ENCODE measurements at places on chromosomes 2 and 18.

DNA sequence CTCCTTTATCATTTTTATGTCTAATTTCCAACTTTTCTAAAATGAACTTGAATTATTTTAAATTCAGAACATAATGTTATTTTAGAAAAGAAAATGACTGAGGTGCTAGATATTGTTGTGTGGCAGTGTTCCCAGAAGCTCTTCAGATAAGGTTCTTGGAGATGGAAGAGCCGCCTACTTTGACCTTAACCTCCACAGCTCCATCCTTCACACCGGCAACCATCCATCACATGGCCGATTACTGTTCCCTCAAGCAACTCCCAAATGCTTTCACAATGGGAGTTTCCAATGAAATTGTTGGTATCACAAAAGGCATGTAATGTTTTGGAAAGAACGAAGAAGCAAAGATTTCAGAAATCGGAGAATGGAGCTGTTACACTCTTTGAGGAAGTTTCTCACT, 193.9 kb upstream of the SALL3 start:
- DNase-seq = no peak

DNA sequence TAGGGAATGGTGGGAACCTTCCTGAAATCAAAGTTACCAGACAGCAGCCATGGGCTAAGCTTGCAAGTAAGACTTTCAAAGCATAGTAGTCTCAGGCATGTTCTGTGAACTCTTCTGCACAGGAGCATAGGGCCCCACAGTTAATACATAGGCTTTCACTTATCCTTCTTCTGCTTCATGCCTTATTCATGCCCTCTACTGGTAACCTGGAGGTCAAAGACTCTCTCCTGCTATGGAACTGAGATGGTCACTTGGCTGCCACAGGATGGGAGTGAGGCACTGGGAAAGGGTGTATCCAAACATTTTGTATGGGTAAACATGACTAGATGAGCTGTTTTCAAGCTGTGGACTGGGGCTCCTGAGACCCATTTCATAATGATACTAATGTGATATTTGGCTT, 49.1 kb upstream of the ZNF638 start:
- DNase-seq = no peak

- no peak for DNase-seq
These were observed 352.2 kb downstream of the DLGAP1 start for GRCh38 chr18:4102901-4103300.

DNA sequence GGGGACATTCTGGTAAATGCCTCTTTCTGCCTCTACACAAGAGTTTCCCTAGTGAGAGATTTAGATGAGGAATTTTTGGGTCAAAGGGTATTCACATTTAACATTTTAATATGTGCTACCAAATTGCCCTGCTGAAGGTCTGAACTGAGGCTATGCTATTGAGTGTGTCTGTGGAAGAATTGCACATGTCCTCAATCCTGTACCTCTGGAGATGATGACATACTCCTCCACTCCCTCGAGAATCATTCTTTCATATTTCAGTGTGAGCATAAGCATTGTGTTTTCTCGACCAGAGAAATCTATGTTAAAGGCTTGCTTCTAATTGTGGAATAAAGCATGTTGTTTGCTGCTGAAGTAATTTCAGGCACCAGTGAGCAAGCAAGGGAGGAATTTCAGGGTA, 110.5 kb downstream of the TSN start:
- DNase-seq = no peak

DNA sequence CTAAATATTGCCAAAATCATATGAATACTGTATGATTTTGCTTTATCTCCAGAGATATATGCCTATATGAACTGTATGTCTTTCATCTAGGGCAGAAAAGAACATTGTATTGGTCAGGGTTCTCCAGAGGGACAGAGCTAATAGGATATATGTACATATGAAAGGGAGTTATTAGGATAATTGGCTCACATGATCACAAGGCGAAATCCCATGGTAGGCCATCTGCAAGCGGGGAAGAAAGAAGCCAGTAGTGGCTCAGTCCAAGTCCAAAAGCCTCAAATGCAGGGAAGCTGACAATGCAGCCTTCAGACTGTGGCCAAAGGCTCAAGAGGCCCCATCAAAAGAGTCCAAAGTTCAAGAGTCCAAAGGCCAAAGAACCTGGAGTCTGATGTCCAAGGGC, 209.9 kb downstream of the RNF144A start:
- no peak for DNase-seq

DNA sequence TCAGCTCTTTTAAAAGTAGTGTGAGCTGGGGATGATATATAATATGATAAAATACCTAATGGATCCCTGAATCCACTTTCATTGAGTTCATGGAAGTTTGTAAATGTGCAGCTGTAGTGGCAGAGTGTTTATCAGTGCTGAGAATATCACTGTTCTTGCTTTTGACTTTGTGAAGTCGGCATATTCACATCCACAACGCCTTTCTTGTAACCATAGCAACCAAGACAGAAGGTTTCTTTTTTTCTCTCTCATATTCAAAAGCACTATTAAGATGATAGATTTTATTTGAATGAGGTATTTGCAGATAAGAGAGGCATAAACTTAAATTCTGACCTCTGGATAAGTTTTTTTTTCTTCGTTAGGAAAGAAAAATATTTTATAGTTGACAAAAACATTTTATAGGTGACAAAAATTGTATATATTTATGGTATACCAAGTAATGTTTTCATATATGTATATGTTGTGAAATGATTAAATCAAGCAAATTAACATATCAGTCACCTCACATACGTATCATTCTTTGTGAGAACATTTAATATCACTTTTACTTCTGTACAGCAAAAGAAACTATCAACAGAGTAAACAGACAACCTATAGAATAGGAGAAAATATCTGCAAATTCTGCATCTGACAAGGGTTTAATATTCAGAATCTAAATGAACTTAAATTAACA, 130.0 kb downstream of the PLCL1 start:
- DNase-seq = no peak

DNA sequence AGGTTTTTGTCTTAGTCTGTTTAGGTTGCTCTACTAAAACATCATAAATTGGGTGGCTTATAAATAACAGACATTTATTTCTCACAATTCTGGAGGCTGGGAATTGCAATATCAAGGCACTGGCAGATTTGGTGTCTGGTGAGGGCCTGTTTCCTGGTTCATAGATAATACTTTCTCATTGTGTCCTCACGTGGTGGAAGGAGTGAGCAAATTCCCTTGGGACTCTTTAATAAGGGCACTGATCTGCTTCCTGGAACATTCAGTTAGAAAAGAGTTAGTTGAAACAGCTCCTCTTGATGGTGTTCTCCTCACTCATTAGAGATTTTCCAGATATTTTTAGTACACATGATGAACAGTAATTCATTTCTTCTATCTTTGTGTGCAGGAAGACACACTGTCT, 22.3 kb downstream of the COL4A3 start:
- DNase-seq = no peak

DNA sequence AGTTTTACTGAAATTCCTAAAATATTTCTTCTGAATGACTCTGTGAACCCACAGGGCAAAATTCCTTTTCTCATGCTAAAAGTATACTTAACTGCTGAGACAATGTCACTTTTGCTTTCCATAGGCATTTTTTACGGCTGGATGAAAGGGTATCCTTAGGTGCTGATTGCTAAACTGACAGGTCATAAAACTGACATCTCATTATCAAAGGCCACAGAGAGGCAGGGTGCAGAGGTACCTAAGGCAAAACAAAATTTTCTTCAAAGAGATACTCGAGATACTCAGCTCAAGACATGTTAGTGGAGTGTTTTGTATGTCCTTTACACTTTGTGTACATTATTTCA, 62.0 kb upstream of the WDR75 start:
- no peak for DNase-seq

- no peak for DNase-seq
These were observed 35.5 kb downstream of the ZEB2 start for GRCh38 chr2:144484201-144484948.

- DNase-seq = no peak
These were observed 26.0 kb downstream of the CWC22 start for GRCh38 chr2:179981085-179981484.

GRCh38 chr2:28726177-28726576, 25.5 kb upstream of the PPP1CB start:
- DNase-seq = no peak

DNA sequence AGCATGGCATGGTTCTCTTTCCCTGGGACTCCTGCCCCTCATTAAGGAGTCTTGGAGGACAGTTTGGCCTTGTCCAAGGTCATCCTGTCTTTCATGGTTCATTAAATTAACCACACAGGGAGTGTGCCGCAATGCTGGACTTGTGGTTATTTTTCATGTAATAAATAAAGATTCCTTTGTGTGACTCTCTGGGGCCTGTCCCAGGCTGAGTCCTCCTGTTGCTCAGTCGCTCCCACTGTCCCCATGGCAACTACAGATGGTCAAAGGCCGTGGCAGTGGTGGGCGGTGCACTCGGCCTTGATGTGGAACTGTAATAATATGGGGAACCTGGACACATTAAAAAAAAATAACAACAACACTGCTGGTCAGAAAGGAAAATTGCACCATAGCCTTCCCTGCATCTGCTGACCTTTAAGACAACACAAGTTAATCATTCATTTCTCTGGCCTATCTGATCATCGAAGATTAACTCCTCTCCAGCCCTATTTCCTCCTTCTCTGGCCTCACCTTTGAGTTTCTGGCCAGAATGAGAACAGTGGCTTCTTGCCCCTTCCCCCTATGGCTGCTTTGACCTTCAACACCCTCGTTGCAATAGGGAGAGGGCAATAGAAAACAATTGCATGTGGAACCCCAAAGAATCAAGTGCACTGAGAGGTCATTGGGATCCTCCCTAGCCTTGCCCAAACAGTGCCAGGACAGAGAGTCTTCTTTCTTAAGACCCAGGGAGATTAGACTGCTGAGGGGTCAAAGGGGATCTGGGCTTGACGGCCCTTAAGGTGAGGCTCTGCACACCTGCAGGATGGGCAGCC, 44.7 kb downstream of the PSD4 start:
- no peak for DNase-seq

- DNase-seq = no peak
These were observed 45.3 kb downstream of the IMPA2 start for GRCh38 chr18:12026562-12026961.

GRCh38 chr2:17976871-17977746, 98.6 kb downstream of the KCNS3 start:
- DNase-seq = no peak

- DNase-seq = no peak
These were observed 49.7 kb upstream of the TFCP2L1 start for GRCh38 chr2:121334581-121335293.

DNA sequence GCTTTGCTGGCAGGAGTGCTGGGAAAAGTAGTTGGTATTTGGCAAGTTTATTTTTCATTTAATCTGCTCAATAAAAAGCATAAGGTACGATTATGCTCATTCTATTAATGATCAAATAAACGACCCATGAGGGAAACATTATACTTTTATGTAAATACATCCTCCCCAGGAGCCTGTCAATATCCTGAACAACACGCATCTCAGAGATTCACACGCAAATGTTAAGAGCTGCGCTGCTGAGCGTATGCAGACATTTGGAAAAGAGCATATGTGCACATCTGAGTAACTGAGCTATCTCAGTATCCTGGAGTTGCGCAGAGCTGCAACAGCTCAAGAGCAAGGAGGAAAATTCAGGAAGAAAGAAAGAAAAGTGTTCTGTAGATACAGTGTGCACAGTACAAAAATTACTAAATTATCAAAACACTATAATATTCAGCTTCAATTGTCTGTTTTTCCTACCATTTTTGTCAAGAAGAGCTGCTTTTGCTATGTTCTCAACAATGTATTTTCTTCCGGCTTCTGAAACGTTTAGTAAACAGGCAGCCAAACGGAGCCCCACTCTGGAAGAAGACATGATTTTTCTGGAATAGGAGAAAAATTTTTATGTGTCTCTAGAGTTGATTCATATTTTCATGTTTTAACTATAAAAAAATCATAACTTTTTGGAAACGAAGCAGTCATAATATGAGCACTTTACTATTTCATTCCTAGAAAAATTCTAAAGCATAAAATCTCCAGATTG, 2.4 kb downstream of the FTCDNL1 start:
- no peak for DNase-seq

- DNase-seq = no peak
These were observed 74.8 kb upstream of the ADAM23 start for GRCh38 chr2:206368484-206368883.

DNA sequence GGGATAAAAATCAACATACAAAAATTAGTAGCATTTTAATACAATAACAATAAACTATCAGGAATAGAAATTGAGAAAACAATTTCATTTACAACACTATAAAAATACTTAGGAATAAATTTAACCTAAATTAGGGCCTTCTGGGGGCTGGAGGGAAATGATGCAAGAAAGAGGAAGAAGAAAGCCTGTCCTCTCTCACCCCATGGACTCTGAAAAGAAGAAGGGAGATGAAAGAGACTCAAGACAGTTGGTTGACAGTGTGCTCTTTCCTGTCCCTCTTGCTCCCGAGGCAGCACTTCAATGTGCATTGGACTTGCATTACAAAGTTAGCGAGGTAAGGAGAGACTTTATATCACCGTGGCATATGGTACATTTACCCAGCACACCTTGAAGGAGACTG, 88.5 kb downstream of the VAPA start:
- no peak for DNase-seq

GRCh38 chr2:134395779-134396178, 141.9 kb downstream of the MGAT5 start:
- no peak for DNase-seq

DNA sequence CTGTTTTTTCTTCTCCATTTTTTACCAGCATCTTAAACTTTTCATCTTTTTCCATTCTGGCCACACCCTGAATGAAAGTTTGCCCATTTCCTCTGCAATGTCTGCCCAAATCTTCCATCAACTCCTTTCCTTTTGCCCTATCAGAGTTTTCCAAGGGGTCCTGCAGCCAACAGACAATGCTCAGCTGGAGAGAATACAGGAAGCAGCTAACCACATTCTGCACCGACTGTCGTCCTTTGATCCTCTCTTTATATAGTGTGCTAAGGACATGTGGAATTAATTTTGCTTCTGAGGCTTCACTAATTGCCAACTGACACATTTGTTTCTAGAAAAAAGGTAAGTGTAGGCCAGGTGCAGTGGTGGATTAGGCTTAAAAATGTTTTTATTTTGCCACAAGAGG, 50.5 kb upstream of the DLX2 start:
- DNase-seq = no peak

- DNase-seq = no peak
These were observed 15.0 kb downstream of the INPP4A start for GRCh38 chr2:98459496-98460175.

GRCh38 chr2:160581035-160581434, 87.4 kb upstream of the RBMS1 start:
- no peak for DNase-seq
